ENCODE measurements at places on chromosomes 13 and 19.

DNA sequence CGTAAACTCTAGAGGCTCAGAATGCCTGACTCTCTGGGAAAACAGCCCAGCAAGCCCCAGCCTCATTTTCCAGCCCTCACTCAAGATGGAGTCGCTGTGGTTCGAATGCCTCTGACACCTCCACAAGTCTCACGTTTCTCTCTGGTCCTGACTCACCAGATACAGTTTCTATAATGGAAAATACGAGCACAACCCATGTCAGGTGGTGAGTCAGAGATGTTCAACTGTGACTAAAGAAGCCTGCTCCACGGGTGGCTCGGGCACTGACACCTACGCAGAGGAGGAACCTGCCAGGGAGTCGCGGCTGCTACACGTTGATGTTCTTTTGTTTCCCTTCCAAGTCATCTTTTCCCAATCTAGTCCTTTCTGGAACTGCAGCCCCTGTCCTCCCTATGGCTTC lies 87.1 kb upstream of the STK24 start:
- DNase-seq: no peak

- DNase-seq: no peak
Measured at GRCh38 chr13:97017322-97017721, 23.0 kb upstream of the OXGR1 start.

- DNase-seq: peak; percentile 58
Measured at GRCh38 chr19:11496391-11497163, 9.1 kb downstream of the ZNF653 start.

- DNase-seq: no peak
Measured at GRCh38 chr13:53775807-53776206, 747.2 kb downstream of the OLFM4 start.

- DNase-seq: no peak
Measured at GRCh38 chr13:107118506-107118905, 550.6 kb upstream of the ARGLU1 start.

DNA sequence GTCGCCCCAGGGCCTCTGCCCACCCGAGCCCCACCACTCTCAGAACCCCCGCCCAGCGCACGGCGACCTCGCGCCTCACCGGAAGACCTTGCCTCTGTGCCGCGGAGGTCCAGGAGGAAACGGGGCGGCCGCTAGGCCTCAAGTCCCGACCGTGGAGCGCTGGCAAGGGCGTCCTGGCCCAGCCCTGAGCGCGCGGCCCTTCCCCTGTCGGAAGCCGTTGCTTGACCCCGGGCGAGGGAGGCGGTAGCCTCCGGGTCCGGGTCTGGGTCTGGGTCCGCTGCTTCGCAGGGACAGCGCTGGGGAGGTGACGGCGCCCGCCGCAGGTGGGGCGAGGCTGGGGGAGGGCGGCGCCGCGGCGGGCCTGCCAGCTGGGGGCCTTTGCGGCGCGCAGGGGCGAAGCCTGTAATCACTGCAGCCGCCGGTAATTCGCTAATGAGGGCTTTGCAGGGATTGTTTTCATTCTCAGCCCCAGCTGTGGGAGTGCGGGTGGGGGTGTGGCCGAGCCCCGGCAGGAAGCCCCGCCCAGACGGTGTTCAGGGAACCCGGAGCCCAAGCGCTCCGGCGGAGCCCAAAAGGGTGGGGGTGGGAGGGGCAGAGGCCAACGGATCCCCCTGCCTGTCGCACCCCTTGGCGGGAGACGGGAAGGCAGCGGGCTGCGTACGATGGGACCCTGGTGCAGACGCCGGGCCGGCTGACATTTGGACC lies 8.6 kb downstream of the C19orf25 start:
- DNase-seq: no peak

- no peak for DNase-seq
Measured at GRCh38 chr13:51542346-51543242, 41.7 kb upstream of the WDFY2 start.

GRCh38 chr19:29422047-29422446 lies 103.7 kb upstream of the VSTM2B start:
- DNase-seq: no peak

- no peak for DNase-seq
Measured at GRCh38 chr13:45518525-45519245, 53.9 kb downstream of the COG3 start.

GRCh38 chr13:38888309-38888708 lies 102.3 kb downstream of the STOML3 start:
- no peak for DNase-seq

DNA sequence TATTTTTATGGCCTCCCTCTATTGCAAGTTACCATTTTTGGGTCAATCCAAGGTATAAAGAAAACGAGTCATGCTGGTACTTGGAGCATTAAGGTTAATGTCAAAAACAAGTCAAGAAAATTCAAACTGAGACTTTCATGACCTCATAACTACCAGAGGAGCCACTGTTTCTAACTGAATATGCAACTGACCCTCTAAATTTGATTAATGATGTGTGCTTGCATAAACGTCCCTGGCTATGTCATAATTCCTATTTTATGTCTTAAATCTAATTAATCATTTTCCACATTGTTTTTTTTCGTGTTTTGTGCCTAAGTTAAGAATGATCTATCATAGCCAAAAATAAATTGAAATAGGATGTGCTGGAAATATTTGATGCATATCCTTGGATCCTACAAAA lies 396.7 kb upstream of the GPC6 start:
- DNase-seq: no peak

DNA sequence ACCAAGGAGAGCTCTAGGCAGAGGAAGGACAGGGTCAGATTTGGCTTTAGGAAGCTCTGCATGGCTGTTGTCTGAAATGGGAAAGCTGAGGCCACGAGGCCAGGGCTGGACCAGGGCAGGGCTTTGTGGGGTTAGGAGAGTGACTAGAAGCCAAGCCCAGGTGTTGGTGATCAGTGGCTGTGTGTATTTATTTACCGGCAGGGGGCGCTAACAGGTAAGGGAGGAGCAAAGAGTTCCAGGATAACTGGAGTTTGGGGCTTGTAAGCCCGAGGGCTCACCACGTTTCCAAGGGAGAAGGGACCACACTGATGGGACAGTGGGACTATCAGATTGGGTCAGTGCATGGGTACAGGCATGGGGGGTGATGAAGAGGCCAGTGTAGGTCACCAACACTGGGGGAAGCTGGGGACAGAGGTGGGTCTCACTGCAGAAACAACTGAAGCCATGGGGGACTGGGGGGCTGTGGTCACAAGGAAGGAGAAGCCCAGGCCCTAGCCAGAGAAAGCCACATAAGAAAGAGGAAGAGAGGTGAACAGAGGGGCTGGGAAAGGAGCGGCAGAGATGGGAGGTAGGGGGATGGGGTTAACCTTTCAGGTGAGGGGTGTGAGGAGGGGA lies 3.9 kb downstream of the TMEM147 start:
- no peak for DNase-seq

DNA sequence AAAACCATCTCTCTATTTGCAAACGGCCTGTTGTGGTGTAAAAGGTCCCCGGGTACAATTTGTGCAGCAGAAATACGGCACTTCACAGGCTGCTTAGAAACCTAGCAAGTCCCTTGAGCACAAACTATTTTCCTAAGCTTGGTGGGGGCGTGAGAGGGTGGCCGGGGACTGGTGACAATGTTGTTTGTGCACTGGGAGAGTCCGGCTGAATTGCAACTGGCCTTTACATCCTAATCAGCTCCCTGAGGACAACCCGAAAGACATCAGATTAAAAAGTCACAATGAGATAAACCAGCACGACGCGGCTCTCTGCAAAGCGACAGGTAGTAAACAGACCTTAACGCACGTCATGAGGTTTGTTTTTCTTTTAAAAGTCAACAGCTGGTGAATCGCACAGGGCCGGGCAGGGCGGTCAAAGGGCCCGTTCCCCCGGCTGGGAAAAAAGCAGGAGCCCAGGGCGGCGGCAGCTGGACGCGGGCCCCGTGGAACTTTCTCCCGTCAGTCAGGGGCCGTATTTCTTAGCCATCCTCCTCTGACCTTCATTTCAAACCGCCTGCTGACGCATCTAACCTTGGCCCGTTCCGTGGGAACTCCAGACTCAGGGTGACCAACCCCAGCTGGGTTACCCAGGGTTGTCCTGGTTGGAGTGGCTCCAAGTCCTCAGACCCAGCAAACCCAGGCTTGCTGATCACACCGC lies 112.3 kb downstream of the GADD45B start:
- DNase-seq: peak; percentile 63

- DNase-seq: no peak
Measured at GRCh38 chr19:15843203-15843893, 27.9 kb upstream of the OR10H1 start.

DNA sequence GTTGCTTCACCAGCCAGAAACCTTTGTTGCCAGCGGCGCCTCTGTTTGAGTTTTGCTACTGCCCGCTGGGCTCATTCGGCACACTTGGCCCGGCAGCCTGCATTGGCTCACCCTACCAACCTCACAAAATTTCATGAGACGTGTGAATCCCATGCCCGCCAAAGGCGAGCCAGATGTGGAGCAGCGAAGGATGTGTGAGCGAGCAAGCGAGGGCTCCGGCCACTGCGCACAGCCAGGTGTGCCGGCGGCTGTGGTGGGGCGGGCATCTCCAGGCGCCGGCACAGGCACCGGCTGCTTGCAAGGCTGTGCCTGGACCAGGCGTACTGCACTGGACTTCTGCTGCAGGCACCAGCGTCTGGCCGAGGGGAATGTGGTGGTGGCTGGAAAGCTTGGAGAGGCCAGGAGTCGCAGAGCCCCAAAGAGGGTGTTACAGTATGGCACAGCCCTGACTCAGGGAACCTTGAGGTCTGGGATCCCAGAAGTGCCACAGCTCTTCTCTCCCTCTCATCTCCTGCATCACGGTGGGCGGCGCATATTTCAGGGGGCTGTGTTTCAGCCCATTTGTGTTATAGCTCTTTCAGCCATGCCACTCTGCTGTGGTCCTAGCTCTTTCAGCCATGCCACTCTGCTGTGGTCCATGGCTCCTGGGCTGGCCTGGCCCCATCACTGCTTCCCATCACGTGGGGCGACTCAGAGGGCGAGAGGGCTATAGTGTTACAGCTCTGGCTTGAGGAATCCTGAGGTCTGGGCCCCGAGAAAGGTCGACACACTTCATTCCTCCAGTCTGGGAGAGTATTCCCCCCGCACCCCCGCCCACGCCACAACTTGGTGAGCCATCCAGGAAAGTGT lies 592.0 kb upstream of the SLITRK5 start:
- no peak for DNase-seq

- no peak for DNase-seq
Measured at GRCh38 chr19:13639342-13639929, 124.9 kb upstream of the MRI1 start.

GRCh38 chr19:51754109-51754508 lies 2.4 kb upstream of the FPR1 start:
- DNase-seq: no peak

- DNase-seq: no peak
Measured at GRCh38 chr13:37288057-37288720, 182.7 kb upstream of the CSNK1A1L start.

Data from tibial artery (tissue), 4 donors.